ENCODE measurements at places on chromosomes 6 and 20.

DNA sequence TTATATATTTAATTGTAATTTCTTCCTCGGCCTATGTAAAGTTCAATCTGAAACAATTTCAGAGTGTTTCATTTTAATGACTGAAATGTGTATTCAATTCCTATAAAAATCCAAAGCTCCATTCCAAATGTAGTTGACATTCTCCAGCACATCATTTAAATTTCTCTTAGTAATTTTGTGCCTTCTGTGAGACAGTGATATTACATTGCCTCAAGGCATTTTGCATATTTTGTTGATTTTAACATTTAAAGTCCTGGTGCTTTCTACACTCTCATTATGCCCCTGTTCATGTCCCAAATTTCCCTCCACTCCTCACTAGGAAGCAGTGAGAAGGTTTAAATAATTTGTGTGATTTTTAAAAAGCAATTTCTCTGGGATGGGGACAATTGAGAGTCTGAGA, 34.1 kb upstream of the THEMIS start:
- DNase-seq = no peak

GRCh38 chr6:140893432-140893831, 1239.3 kb upstream of the GJE1 start:
- no peak for DNase-seq

DNA sequence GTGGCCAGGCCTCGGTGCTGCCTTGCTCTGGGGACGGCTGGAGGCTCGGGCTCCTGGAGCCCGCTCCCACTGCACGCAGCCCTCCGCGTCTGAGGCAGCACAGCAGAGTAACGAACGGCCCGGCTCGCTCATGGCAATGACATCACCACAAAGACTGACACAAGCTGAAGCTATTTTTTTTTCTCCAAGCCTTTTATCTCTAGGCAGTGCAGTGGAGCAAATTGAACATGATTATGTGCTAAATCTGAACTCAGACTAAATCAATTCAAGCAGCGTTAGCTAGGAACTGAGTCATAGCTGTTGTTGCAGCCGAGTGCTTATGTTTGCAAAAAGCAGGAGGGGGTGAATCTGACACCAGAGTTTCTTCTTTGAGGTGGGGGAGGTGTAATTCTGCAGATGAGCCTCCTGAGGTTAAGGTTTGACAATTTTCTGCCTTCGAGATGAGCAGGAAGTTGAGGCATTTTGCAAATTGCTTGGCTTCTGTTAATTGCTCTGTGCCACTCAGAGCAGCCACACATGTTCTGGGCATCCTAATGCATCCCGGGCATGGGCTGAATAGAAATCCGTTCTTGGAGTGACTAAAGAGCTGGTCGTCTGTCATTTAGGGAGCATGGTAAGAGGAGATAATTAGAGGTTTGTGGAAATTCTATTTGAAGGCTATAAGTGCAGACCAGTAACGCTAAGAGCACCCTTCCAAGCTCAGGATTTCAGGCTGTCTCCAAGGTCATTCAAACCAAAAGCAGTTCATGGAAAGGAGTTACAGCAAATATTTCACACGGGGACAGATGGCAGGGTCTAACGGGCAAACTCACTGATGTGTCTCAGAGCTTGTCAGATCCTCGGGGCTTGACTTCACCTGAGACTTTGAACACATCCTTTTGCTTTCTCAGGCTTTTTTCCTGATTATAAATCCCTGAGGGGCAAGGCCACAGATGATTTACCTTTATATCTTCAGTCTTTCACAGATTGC, 155.1 kb upstream of the ENPP5 start:
- DNase-seq = no peak

- DNase-seq = no peak
Measured at GRCh38 chr6:41579088-41579610, 33.0 kb downstream of the FOXP4 start.

DNA sequence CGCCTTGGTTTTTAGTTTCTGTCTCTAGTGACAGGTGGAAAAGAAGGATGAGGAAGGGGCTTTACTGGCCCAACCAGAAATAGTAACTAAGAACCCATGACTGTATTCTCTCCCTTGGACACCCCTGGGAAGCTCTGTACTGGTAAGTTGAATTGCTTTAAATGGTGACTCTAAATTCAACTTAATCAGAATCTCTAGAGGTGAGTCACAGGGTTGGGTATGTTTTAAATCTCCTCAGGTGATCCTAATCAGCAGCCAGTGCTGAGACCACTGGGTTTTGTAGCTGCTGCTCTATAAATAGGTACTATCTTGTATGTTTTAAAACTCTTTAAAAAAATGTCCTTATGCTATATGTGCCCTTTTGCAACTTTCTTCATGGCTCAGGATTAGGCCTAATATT, 314.0 kb upstream of the ECI2 start:
- no peak for DNase-seq

GRCh38 chr20:21615617-21616080, 89.8 kb upstream of the PAX1 start:
- DNase-seq = peak; percentile 19

GRCh38 chr6:7271205-7271534, 41.8 kb downstream of the SSR1 start:
- no peak for DNase-seq

DNA sequence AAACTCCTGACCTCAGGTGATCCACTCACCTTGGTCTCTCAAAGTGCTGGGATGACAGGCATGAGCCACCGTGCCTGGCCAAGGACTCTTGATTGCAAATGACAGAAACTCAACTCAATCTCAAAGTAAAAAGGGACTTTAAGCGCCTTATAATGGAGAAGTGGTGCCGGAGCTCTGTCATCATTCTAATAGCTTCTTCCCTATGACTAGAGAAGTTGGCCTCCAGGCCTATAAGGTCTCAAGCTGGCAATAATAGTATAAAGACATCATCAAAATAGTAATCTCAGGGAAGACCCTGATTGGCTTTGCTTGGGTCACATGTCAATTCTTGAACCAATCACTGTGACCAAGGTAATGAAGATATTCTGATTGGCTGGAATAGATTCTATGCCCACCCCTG, 8.5 kb upstream of the KIAA1755 start:
- DNase-seq = no peak

GRCh38 chr6:138620630-138621029, 121.3 kb upstream of the NHSL1 start:
- no peak for DNase-seq

GRCh38 chr6:89613790-89614189, 24.8 kb downstream of the LYRM2 start:
- DNase-seq = no peak

DNA sequence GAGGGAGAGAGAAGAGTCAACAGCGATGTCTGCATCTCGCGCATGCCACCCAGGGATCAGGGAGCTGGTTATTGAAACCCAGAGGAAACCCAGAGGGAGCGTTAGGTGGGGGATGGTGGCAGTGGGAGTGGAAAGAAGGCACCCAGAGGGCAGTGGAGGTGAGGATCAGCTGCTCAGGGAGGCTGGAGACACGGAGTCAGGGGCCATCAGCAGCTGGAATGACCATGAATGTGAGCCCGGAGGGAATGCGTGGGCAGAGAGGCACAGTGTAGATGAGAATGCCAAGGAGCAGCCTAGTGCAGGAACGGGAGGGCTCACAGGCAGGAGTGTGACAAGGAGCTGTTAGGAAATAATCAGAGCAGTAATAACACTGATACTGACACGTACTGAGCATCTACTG, 36.2 kb downstream of the RSPO4 start:
- no peak for DNase-seq

DNA sequence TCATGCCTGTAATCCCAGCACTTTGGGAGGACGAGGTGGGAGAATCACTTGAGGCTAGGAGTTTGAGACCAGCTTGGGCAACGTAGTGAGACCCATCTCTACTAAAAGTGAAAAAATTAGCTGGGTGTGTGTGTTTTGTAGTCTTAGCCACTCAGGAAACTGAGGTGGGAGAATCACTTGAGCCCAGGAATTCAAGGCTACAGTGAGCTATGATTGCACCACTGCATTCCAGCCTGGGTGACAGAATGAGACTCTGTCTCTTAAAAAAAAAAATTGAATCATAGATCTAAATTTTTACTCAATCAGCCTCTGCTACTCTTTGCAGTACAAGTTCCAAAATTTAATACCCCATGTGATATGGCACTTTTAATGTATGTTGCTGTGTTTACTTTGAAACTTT, 121.6 kb downstream of the ARMC2 start:
- DNase-seq = no peak

- DNase-seq = no peak
Measured at GRCh38 chr6:11770546-11771466, 7.8 kb downstream of the ADTRP start.

- no peak for DNase-seq
Measured at GRCh38 chr6:150584596-150584995, 15.1 kb upstream of the PLEKHG1 start.

DNA sequence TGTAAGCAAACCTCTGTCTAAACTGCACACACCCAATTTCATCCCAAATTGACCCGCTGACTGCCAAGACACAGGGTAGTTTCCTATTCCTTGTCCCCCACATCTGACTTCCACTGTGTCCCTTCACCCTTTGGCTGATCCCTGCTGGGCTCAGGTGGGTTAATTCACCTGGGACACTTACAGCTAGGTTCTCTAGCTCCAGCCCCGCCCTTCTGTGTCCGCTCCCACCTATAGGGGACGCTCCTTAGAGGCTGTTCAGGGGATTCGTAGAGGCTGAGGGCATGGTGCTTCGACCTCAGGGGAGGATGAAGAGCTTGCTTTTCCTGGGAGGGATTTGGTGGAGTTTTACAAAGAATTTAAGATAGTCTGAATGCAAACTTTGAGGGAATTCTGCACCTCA, 4.0 kb upstream of the CD93 start:
- DNase-seq = no peak

DNA sequence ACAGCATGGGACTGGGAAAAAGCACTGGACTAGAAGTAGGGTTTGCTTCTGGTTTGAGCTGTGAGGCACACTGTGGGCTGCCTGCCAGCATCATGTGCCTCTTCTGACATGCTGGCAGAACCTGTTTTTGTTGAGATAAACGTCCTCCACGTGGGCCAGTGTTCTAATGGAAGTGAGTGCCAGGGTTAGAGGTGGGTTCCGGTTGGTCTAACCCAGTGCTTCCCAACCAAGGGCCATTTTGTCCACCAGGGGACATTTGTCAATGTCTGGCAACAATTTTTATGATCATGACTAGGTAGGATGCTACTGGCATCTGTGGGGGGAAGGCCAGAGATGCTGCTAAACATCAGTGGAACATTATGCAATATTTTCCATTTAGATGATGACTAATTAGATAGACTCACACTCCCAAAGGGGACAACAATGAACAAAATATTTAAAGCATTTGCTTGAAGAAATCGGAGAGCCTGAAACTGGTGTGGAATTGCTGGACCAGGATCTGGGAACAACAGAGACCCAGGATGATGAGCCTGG, 7.8 kb upstream of the APMAP start:
- no peak for DNase-seq

GRCh38 chr6:147507162-147508041, 1.1 kb upstream of the SAMD5 start:
- no peak for DNase-seq

GRCh38 chr6:148239215-148239614, 103.4 kb upstream of the SASH1 start:
- no peak for DNase-seq

GRCh38 chr20:25043499-25044260, 14.3 kb downstream of the ACSS1 start:
- no peak for DNase-seq

DNA sequence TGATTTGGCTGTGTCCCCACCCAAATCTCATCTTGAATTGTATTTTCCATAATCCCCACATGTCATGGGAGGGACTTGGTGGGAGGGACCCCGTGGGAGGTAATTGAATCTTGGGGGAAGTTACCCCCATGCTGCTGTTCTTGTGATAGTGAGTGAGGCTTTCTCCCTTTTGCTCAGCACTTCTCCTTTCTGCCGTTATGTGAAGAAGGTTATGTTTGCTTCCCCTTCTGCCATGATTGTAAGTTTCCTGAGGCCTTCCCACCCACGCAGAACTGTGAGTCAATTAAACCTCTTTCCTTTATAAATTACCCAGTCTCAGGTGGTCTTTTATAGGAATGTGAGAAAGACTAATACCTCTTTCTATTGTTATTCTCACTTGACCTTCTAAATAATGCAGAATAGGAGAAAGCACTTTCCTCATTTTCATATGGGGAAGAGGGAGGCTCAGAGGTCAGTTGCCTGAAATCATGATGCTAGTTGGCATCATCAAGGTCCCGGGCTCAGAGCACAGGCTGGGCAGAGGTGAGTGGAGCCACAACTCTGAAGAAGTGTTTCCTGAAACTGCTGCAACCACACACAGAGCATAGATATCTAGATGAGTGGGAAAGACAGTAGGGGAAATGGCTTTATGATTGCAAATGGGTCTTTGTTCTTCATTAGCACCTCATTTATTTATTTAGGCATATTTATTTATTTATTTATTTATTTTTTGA, 191.0 kb downstream of the QKI start:
- DNase-seq = no peak

GRCh38 chr20:52801628-52802006, 170.5 kb upstream of the TSHZ2 start:
- DNase-seq = no peak

DNA sequence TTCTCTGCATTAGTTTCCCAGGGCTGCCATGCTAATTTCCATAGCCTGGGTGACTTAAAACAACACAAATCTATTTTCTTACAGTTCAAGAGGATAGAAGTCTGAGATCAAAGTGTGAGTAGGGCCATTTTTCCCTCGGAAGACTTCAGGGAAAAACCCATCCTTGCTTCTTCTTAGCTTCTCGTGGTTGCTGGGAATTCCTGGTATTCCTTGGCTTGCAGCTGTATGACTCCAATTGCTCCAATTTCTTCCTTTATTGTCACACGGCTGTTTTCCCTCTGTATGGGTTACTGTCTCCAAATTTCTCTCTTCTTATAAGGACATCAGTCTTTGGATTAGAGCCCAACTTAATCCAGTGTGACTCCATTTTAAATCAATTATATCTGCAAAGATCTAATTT, 128.4 kb upstream of the JAG1 start:
- DNase-seq = no peak

- no peak for DNase-seq
Measured at GRCh38 chr6:156185113-156185512, 592.1 kb upstream of the ARID1B start.

DNA sequence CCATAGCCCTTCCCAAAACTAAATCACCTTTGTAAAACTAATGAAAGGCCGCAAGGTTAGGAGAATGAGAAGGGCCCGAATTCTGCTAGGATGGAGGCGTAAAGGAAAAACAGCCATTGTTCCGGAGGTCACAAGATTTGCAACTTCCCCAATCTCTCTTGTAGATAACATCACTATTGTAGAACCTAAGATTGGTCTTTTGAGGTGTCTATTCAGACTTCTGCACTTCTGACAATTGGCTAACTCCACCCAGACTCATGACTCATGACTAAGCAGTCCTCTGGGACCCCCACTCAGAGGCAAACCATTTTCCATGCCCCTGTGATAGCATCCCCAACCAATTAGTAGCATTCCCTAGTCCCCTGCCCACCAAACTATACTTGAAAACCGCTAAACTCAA, 210.5 kb upstream of the SHLD1 start:
- no peak for DNase-seq

DNA sequence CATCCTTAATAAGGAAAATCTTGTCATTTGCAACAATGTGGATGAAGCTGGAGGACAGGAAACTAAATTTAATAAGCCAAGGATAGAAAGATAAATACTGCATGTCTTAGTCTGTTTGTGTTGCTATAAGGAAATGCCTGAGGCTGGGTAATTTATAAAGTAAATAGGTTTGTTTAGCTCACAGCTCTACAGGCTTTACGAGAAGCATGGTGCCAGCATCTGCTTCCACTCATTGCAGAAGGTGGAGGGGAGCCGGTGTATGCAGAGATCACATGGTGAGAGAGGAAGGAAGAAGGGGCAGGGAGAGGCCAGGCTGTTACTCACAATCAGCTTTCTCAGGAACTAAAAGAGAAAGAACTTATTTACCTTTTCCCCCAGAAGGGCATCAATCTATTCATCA, 118.9 kb upstream of the SMLR1 start:
- DNase-seq = no peak

- DNase-seq = no peak
Measured at GRCh38 chr6:155497273-155497672, 41.6 kb upstream of the NOX3 start.

Measured in activated CD4-positive, alpha-beta T cell treated with anti-CD3 and anti-CD28 coated beads, Interleukin-2, amount 50 U/mL, for 4 hours (primary cell).